ENCODE measurements at places on chromosomes 2 and 18. TPM values are rescaled to one million over a fixed set of nuclear protein-coding genes. Genes with fewer than 3 reads are reported as not detected.

GRCh38 chr2:188518381-188518780 lies 226.7 kb downstream of the GULP1 start:
- no peak for DNase-seq

Gene KATNAL2
- 1.1 TPM for total RNA-seq

- DNase-seq = no peak
Measured at GRCh38 chr2:147696426-147696825, 148.4 kb upstream of the ACVR2A start.

Gene TFPI
- not detected for total RNA-seq

DNA sequence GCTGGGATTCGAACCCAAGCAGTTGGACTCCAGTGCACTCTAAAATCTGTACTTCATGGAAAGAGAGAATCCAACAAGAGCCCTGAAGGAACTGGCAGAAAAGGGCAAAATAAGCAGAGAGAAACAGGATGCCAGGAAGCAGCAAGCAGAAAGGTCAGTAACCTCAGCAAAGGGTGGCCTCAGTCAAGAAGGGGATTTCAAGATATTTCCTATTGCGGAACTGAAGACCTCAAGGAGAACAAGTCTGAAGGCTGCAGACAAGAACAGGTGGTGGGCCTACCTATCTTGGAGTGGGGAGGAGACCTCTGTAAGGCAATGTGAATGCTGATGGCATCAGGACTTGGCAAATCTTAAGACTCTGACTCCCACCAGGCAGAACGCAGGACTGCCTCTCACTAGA lies 20.1 kb upstream of the MREG start:
- no peak for DNase-seq

DNA sequence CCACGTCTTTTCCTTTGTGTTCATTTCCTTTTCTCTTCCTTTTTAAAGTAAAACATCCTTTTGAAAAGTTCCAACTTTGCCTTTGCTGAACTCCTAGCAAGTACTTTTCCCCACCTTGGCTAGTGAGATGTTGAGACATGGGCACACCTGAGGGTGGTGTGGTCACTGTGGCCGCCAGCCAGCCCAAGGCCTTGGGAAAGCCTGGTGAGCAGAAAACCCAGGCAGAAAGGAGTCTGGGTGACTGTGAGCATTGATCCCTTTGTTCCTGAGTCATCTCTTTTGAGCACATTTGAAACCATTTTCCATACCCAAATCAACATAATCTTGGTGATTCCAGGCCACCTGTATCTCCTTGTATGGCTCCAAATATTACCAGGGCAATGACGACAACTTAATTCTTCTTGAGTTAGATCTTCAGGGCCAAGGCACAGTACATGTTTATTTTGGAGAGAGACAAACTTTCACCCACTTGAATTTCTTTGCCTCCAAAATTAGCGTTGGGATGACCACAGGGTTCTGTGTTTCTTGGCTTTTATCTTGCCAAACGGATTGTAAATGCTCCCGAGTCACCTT lies 14.5 kb downstream of the EPAS1 start:
- DNase-seq = no peak

Gene SNTG2
- 2.5 TPM for total RNA-seq

DNA sequence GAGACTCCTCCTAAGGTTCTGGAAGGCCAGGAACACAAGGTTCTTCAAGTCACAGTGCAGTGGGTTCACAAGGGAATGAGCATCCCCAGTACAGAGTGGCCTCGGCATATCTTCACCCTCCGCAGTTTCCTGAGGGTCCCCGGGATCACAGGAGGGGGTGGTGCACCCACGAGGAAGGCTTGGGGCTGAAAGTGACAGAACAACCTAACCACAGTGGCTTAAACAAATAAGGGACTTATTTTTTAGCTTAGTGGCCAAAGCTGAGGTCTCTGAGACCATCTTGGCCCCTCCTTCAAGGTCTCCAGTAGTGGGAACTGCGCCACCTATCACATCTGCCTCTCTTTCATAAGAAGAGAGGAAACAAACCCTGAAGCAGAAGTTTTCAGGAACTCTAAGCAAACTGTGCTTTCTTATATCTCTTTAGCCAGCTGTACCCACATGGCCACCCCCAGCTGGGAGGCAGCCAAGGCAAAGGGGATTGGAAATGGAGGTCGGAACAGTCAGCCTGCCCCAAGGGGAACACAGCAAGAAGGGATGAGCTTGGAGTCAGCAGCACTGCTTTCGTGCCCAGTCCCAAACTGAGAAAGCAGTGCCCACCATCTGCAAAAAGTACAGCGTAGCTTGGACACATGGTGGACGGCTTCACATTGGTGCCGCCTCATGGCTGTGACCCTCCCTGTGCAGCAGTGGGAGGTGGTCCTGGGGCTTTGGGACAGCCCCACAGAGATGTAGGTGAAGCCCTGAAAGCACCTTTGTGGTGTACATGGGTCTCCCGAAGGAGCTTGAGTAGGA lies 260.0 kb upstream of the ID2 start:
- DNase-seq = no peak

DNA sequence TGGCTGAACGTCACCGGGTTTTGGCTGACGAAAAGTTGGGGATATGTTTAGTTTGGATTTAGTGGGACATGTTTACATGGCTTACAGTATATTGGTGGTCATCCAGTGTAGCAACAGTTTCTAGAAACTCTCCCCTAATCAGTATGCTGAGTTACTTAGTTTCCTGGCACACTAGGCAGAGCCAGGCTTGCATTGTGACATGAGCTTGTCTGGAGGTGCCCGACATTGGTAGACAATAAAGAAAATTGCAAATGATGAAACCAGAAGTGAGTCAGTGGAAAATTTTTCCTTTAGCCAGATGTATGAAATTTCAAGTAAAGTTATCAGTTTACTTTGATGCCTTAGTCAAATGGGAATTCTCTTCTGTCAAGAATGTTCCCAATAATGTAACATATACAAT lies 276.1 kb downstream of the RDH14 start:
- no peak for DNase-seq

Gene FZD7
- 0.54 TPM for total RNA-seq

GRCh38 chr2:18282026-18282425 lies 278.4 kb downstream of the RDH14 start:
- no peak for DNase-seq

DNA sequence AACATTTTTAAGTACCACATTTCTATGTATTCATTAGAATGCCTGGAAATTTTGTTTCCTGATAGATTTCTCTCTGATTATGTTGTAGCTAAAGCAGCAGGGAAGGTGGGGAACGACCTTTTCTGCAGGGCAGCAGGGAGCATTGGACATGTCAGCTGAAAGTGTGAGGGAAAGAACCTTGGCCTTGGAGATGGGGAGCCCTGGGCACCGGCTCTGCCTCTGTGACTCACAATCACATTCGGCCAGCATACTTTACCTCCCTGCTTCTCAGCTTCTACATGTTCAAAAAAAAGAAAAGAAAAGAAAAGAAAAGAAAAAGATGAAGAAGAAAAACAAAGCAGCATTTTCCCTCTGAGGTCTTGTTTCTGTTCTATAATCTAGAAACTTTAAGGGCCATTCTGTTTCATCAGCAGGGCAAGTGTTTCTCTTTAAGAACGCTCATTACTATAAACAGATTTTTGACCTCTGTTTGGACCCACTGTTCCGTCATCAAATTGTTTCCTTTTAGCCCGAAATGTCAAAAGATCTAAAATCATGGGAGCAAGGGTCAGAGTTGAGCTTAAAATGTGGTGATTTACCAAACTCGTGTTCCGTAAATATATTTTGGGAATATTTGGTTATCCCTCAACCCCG lies 27.9 kb downstream of the SETBP1 start:
- DNase-seq = no peak

DNA sequence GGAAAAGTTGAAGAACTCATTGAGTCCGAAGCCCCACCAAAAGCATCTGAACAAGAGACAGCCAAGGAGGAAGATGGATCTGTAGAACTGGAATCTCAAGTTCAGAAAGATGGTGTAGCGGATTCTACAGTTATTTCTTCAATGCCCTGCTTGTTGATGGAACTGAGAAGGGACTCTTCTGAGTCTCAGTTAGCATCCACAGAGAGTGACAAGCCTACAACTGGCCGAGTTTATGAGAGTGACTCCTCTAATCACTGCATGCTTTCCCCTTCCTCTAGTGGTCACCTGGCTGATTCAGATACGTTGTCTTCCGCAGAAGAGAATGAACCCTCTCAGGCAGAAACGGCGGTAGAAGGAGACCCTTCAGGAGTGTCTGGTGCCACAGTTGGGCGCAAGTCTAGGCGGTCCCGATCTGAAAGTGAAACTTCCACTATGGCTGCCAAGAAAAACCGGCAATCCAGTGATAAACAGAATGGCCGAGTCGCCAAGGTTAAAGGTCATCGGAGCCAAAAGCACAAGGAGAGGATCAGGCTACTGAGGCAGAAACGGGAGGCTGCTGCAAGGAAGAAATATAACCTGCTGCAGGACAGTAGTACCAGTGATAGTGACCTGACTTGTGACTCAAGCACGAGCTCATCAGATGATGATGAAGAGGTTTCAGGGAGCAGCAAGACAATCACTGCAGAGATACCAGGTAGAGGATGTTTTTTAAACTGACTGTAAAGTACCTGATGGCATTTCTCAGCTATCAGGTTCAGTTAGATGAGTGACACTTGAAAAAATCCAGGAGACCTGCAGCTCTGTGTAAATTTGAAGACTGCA lies 111.9 kb downstream of the HAUS1 start:
- no peak for DNase-seq

GRCh38 chr2:61247204-61247812 lies 85.3 kb downstream of the C2orf74 start:
- DNase-seq = no peak

Gene LONRF2
- 0.05 TPM for total RNA-seq

GRCh38 chr2:7627583-7627982 lies 710.4 kb downstream of the RNF144A start:
- DNase-seq = no peak

- DNase-seq = no peak
Measured at GRCh38 chr2:239897596-239898235, 127.4 kb downstream of the NDUFA10 start.

GRCh38 chr2:148987286-148987685 lies 51.2 kb upstream of the LYPD6B start:
- DNase-seq = no peak

- DNase-seq = no peak
Measured at GRCh38 chr2:9006368-9006767, 2.9 kb upstream of the MBOAT2 start.
